Sigmoid colon (tissue), 7 donors: ENCODE measurements at places on chromosomes 1 and 21. TPM values are rescaled to one million over a fixed set of nuclear protein-coding genes. Genes with fewer than 3 reads are reported as not detected.

BNIPL gene
- not detected for total RNA-seq

EFNA4 gene
- 1.6 TPM for total RNA-seq

GREM2 gene
- total RNA-seq, result 17.8 TPM

- no peak for DNase-seq
These were observed 501.7 kb downstream of the NEGR1 start for GRCh38 chr1:71780681-71781080.

- no peak for DNase-seq
These were observed 16.0 kb upstream of the PLEKHG5 start for GRCh38 chr1:6507461-6507911.

DNA sequence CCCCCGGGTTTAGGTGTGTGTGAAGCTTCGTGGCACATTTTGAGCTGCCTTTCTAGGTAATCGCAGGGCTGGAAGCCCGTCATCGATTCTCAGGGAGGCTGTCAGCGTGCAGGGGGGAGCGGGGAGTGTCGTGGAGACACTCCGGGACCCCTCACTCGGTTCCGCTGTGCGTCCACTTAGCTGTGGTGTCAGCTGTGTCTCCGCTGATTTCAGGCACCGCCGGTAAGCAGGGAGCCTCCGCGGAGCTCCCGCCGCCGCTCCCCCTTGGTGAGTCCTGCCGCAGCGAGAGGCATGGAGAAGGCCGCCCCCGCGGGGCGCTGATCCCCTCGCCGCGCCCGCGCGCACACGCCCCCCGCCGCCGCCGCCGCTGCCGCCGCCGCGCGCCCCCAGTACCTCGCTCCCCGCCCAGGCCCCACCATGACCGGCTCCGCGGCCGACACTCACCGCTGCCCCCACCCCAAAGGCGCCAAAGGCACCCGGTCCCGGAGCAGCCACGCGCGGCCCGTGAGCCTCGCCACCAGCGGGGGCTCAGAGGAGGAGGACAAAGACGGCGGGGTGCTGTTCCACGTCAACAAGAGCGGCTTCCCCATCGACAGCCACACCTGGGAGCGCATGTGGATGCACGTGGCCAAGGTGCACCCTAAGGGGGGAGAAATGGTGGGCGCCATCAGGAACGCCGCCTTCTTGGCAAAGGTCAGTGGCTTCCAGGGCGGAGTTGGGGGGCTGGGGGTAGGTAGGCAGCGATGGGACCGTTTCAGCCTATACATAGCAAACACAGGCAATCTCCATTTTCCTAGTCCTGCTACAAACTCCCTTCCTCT lies 995 bp downstream of the VASH2 start:
- DNase-seq, result no peak

LRRC53 gene
- total RNA-seq, result not detected

GRCh38 chr1:68800182-68800581 lies 303.3 kb upstream of the DEPDC1 start:
- DNase-seq, result no peak

GRCh38 chr1:117093870-117094621 lies 27.5 kb downstream of the TRIM45 start:
- DNase-seq, result no peak

DNA sequence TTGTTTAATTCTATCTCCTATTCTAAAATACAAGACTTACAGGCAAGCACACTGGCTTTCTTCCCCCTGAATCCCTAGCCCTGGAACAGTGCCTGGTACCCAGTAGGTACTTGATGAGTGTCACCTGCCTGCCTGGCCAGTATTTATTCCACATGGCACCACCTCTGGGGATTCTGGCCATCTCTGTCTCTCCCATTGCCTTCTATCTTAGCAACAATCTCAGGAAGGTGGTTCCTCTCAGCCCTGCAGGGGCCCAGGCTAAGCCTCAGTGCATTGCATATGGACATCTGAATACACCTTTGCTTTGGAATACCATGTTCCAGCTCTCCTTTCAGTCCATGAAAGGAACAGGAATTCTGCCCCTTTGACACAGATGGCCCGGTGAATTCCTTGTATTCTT lies 81.0 kb downstream of the HIVEP3 start:
- DNase-seq, result no peak

CHIA gene
- total RNA-seq, result not detected

- DNase-seq, result no peak
These were observed 277.7 kb downstream of the SETD4 start for GRCh38 chr21:35782667-35783066.
